DMS79 (cell line): ENCODE measurements at places on chromosomes 6 and 20.
A peak's percentile ranks its signal among the peaks of the same experiment; 100 is the strongest.

DNA sequence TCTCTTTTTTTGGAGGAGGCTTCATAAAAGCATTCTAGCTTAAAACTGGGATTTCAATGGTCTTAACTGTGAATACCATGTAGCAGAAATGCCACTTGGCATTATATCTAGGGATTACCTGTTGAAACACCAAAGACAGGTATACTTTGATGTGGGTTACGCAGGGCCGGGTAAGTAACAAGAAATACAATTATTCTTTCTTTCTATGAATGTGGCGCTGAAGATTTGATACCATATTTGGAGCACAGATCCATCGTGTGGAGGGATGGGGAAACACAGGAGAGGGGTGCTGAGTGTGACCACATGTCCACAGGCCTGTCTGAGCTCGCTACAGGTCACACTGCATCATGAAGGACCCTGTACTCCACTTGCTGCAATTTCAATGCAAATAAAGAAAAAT lies 257.8 kb downstream of the GMPR start:
- DNase-seq: no peak

DNA sequence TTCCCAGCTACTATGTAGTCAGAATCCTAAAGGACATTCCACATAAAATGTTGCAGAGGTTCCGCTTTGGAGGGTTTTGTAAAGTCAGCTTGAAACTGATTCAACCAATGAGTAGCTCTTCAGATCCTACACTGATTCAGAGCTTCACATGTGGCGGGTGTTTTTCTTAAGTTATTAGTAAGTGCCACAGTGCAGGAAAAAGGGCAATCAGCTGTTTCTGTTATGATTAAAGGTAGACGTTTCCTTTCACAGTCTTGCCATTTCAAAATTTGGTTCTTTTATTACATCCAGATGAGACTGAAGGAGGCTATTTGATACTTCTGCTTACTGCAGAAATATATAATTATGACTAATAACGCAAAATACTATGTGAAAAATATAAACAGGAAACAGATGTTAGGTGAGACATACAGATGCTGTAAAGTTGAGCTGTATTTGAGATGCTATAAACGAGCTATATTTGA lies 443.9 kb downstream of the CDKAL1 start:
- no peak for DNase-seq

- no peak for DNase-seq
Measured at GRCh38 chr6:131023834-131024504, 39.1 kb downstream of the EPB41L2 start.

DNA sequence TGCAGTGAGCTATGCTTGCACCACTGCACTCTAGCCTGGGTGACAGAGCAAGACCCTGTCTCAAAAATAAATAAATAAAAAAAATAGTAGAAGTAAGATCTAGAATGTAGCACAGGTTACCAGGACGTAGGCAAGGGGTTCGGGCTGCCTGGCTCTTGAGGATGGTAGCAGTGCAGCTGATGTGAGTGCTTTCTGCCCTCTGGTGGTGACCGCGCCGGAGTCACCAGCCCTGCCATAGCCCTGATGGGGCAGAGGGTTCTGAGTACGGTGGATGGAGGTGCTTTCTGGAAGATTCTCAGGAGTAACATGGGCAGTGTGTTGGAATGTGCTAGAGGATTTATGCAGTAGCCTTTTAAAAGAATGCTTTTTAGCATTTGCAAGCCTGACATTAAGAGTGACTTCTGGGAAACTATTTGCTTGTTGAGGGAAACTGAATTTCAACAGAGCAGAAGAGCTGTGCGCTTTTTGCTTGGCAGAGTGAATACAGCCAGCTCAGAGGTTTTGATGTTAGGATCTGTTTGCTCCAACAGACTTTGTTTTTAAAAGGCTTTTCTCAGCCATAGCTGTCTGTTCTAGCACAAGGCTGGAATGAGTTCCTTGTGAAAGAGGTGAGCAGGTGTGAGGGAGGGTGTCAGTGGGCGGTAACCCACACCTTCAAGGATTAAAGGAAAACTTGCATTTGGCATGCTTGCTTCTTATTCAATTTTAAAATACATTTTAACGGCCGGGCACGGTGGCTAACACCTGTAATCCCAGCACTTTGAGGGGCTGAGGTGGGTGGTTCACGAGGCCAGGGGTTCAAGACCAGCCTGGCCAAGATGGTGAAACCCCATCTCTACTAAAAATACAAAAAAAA lies 65.9 kb downstream of the PTPN1 start:
- peak; percentile 15 for DNase-seq

- DNase-seq: no peak
Measured at GRCh38 chr6:87729965-87730719, 28.1 kb upstream of the AKIRIN2 start.

DNA sequence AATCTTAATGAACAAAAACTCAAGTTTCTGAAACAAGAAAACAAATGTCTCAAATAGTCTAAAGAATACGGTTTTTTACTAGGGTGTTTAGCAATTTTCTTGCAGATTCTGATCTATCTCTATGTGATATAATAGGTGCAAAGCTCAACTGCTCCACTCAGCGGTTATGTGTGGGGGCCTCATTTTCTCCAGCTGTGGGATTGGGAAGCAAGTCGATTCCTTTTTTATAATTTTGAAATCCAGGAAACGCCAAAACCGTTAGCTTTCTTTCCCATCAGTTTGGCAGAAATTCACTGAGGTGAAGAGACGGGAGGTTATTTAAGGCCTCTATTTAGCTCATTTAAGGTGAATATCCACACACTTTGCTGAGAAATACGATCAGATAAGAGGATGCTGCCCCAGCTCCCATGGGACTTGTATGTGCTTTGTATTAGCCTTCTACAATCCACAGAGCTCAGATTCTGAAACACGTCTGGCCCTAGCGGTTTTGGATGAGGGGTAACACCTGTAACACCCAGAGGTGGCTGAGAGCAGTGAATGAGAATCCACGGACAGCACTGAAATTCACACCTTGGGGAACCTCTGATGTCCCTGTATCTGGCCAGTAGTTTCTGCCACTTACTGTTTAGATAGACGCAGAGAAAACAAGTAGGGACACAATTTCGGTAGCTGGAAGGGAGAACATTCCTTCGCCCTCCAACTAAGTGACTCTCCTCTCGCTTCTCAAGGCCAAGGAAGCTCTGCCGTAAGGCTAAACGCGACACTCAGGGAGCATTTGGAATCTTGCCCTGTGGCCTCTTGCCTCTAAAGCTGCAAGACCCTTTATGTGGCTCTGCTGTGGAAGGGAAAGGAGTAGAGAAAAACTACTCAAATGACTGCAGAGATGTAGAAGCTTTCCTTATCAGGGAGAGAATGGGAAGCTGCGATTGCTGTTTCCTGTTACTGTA lies 6.5 kb upstream of the BCAS4 start:
- DNase-seq: no peak

DNA sequence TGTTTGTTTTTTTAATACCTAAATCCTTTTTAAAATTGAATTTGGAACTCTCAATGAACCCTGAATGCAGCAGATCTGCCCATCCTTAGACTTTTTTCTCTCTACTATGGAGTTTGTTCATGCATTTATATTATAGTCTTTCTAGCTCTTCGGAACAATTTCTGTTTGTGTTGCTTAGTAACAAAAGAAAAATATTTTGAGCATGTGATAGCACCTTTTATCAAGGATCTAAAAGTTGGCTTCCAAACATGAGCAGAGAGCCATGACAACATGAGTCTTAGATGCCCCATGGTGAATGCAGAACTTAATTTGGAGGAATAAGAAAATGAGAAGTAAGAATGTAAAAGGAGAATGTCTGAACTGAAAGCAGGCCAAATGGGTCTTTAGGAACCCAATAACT lies 133.7 kb downstream of the EDN1 start:
- DNase-seq: no peak

GRCh38 chr20:34030456-34030855 lies 36.7 kb downstream of the RALY start:
- no peak for DNase-seq

- DNase-seq: no peak
Measured at GRCh38 chr20:4136967-4137334, 121.6 kb upstream of the RNF24 start.

DNA sequence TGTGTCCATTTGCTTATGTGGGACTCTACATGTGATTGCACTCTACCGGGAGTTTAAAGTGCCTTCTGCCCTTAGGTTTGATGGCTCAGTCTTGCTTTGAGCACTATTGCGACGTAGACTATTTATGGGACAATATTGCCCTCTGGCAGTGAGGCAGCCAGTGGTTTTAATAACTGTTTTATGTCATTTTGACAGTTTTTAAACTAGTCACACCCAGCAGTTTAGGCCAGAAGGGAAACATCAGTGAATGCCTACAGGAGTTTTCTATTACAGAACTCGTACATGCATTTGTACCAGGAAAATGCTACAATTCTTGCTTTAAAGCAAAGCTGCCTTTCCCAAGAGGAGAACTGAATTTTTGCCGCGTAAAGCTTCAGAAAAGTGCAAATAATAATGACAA lies 813.7 kb downstream of the KIF16B start:
- DNase-seq: no peak

DNA sequence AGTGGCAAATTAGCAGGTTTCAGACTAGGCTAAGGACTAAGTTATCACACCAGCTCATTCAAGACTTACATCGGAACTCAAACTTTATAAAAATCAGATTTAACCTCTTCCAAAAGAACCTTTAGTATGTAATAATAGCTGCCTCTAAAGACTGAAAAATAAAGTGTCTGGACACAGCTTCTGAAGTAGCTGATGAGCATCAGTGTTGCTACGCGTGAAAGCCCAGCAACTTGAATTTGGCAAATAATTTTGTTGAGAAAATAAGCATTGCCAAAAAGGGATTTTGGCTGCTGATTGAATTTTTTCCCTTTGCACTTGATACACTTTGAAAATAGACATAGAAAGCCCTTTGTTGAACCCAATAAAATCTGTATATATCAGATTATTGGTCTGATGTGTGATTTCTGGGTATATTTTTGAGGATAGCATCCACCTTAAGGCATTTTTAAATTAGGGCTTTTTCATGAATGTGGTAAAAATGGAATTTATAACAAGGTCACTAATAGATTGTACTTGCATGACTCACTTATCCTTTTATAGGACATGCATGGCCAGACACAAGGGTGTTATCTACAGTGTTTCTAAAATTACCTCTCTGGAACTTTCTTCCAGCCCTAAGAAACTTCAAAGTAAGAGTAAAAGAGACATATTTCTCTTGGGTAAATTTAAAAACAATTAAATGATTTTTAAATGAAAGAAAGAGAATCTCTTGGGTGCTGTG lies 350.4 kb downstream of the TENT5A start:
- DNase-seq: no peak

DNA sequence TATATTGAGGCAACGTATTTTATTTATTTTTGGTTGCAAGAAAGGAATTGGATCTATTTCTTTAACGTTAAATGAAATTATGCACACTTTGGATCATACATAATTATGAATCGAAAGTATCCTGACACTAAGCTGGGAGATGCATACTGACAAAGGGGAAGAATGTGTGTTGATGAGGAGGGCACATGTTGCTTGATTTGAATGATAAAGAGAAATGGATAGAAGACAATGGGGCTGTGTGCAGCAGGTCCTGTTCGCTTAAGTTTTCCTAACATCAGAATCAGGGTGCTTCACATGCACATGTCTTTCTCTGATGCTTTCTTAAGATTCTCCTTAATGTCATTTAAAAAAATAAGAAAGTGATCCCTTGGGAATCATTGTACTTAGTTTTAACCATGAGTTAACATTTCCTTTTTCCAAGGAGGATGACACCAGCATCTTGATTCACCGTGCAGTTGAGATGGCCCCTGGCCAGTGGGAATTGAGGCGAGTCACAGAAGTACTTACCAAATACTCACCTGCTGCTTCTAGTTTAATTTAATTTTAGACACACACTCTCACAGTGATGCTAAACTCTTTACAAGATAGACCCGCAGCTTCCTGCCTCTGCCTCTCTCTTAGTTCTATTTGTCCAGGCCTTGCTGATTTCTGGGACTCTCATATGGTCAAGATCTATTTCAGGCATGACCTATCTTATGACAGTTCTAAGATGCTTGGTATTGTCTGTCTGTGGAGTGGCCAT lies 116.5 kb downstream of the CLIC5 start:
- DNase-seq: peak; percentile 14

- DNase-seq: no peak
Measured at GRCh38 chr20:2042400-2042799, 48.5 kb upstream of the PDYN start.

DNA sequence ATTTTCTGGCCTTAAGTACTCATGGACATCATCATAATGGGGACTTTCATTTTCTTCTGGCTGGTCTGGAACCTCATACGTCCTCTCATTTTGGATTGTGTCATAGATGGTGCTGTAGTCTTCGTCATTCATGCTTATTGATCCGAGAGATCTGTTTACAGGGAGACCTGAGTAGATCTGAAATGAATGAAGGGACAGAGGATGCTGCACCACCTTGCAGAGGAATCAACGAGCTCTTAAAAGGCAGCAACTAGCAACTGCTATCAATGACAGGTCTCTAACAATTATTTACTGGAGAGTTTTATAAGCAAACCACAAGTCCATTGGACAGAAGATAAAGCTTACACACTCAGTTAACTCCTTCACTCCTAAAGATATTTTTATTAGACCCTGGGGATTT lies 49.7 kb upstream of the ENPP4 start:
- DNase-seq: no peak

- no peak for DNase-seq
Measured at GRCh38 chr6:116562614-116563013, 8.7 kb upstream of the RWDD1 start.

GRCh38 chr20:49866051-49866450 lies 49.3 kb downstream of the SPATA2 start:
- no peak for DNase-seq

DNA sequence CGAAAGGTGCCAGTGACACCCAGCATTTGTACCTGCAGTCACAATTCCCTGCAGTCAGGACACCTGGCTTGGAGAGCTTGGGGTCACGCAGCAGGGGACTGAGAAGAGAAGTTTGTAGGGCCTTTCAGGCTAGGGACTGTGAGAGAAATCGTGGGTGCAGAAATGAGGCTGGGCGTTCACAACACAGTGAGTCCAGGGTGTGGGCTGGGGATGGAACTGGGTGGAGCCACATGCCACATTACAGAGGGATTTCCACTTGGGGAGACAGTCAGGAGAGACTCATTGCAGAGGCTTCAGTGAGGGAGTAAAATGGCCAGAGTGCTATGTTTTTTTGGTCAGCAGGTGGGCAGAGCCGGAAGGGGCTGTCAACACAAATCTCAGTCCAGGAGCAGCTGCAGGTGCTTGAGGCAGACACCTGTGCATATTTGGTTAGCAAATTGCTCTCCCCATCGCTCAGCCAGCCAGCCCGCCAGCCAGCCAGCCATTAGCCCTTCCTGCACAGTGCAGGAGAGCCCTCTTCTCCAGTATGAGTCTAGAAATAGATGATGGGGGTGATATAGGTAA lies 7.4 kb downstream of the ITPR3 start:
- DNase-seq: peak; percentile 65

DNA sequence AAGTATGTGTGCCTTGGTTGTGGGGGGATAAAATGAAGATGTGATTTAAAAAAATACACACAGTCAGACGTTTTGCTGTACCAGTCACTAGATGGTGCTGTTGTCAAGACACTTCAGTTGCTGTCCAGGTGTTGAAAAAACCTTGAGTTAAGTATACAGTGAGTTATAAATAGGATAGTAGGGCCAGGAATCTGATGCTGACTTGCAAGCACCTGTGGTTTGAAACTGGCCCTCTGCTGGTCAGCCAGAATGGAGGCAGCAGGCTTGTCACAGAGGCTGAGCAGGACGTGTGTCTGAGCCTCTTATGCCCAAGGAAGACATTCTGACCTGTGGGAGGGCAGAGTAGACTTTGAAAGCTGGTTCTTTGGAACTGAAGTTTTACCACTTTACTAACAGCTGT lies 27.8 kb downstream of the RNF8 start:
- peak; percentile 66 for DNase-seq
